ENCODE measurements at places on chromosomes 3 and 15.

DNA sequence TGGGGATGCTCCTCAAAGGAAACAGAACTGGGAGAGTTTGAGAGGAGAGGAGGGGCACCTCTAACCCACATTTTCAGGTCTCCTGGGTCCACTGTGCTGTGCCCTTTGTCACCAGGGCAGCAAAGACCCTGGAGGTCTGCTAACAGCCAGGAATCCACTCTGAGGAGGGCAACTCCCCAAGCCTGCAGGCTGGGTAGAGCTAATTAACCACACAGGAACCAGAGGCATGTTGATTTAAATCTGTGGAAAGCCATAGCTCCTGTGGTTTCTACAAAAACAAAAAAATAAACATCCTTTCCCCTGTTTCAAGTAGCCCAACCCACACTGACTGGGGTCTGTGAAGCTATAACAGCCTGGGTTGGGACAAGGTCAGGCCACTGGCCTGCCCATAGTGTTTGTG lies 2.2 kb upstream of the BSN start:
- DNase-seq: no peak

DNA sequence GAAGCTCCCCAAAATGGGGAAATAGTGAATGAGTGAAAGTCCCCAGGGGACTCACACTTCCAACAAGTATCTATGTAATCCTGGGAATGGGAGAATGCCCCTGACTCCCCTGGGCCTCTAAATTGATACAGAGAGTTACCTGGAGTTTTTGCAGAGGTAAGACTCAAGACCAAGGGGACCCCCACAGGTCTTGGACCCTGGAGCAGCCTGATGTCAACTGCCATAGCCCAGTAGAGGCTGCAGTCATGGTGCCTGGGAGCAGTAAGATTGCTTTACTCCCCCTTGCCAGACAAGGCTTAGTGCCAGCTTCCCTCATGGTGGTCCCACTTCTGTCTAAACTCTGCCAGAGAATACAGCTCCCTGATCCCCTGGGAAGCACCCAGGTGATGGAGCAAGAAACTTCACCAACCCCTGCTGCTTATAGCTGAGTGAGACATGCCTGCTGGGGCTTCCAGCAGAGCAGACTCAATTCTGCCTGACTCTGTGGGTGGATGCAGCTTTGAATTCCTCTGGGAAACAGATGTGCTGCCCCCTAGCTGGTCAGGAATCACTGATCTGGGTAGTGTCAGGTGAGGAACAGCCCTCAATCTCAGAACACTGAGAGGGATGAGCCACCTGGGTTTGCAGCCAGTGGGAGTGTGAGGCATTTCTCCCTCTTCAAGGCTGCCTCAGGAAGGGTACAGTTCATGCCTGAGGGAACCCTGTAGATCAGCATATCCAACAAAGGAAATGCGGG lies 485.9 kb downstream of the NSUN3 start:
- DNase-seq: no peak

DNA sequence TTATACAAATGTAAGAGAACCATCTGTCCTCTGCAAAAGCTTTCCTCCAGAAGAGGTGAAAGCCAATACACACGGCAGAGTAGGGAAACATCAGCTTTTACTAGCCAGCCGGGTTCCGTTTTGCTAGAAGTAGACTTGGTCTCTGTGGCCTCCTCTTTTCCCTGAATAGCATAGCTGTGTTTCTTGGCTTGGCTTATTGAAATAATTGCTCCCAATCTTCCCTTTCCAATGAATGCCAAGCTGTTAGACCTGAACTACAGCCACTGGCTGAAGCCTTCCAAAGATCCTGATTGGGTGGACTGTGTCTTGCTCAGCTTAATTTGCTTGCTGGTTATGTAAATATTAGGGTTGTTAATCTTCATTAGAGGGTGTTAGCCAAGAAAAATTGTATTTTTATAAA lies 157.8 kb upstream of the ROPN1 start:
- no peak for DNase-seq

DNA sequence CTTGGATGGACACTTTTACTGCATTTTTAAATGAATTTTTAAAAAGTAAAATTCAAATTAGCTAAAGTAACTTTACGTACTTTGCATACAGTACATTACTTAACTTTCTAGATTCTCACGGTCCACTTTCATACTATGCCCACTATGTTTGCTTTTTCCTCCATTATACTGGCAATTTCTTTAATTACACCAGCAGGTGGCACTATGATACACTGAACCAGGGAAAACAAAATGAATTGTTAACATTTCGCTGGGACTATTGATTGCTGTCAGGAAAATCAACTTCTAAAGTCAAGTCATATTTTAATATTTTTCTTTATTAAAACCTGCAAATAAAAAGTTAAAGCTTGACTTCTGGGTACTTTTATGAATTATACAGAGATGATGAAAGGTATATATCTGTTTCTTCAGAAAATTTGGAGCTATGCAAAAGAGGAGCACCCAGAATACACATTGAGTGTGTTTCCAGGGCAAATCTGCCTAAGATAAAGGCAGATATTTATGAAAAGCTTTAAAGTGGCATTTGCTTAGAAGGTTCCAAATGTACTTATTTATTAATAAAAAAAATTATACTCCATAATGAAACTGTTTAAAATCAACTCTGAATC lies 21.8 kb upstream of the POU1F1 start:
- no peak for DNase-seq

- no peak for DNase-seq
Measured at GRCh38 chr15:39468331-39468730, 112.5 kb upstream of the THBS1 start.

- DNase-seq: no peak
Measured at GRCh38 chr3:143480344-143480743, 360.8 kb downstream of the CHST2 start.

- no peak for DNase-seq
Measured at GRCh38 chr3:46628901-46629369, 16.6 kb downstream of the FAM240A start.

DNA sequence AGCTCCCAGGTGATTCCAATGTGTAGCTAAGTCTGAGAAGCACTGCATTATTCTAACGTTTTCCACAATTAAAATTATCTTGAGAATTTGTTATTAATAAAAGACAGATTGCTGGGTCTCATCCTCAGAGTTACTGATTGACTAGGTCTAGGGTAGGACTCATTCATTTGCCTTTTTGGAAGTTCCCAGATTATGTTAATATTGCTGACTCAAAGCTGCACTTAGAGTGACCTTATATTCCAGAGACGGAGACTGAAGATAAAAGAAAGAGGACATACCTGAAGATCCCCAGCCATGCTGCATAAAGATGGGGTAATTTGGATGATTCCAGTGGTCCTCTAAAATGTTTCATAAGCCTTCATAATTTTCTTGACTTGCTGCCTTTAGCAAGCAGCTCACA lies 81.8 kb downstream of the PLSCR2 start:
- DNase-seq: no peak

GRCh38 chr3:44018926-44019325 lies 222.8 kb upstream of the TOPAZ1 start:
- no peak for DNase-seq

DNA sequence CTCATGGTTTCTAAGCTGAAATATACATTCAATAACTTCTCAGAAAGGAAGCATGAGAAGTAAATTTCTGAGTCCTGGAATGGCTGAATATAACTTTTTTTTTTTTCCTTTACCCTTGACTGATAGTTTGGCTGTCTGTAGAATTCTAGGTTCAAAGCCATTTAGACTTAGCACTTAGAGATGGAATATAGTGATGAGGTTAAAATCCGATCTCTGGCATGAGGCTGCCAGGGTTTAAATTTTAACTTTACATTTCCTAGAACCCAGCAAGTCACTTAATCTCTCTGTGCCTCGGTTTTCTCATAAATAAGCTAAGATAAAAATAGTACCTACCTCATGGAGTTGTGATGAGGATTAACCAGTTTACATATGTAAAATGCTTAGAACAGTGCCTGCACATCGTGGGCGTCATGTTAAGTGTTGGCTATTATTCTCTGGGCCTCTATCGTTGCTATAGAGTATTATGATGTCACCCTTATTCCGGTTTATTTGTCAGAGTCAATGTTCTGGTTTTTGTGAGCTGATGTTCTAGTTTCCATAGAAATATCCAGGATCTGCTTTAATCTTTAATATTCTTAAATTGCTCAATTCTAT lies 199.8 kb upstream of the TLE3 start:
- no peak for DNase-seq

- no peak for DNase-seq
Measured at GRCh38 chr15:39022532-39023305, 458.1 kb upstream of the RASGRP1 start.

All from nephron progenitor cell (in vitro differentiated cells).